ENCODE measurements at places on chromosomes 5 and 9.

DNA sequence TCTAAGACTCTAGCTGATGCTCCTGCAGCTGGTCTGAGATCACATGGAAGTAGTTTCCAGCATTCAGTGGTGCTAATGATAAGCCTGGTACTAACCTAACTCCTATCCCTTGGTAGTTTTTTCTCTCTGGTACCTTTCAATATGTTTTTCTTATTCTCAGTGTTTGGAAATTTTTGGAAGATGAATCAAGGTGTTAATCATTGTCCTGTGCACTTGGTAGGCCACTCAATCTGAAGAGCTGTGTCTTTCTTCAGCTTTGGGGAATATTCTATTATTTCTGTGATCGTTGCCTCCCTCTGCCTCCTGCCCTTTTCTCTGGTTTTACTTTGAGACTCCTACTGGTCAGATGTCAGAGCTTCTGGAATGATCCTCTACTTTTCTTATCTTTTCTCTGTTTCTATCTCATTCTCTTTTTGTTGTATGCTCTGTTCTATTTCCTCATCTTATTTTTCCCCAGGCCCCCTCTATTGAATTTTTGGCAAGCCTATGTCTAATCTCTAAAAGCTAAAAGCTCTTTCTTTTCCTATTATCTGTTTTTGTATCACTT lies 136.8 kb downstream of the APBA1 start:
- no peak for DNase-seq

- no peak for DNase-seq
Observed at GRCh38 chr5:12662545-12663314, 758.5 kb upstream of the CTNND2 start.

DNA sequence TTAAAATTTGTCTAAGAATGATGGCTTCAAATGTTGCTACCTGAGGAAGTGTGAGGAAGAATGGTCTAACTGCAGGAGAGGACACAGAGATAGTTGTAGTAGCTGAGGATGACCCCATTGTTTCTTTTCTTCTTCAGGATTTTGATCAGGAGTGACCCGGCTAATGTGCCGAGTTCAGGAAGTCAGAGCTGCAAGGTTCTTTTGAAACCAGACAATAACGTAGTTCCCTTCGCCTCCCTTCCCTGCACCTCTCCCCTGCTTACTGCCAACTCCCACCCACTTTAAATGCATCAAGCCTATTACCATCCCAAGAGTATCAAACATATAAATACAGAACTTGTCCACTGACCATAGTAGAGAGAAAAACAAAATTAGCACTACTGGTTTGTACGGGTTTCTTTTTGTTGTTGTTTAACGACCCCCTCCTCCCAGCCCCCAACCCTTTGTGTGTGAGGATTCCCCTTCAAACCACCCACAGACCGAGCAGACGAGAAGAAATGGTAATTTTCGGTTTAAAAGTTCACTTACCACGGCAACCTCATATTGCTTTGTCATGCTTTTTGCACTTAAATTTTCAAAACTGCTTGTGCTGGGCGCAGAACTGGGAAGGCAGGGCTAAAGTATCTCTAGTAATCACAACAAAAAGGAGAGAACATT lies 23.5 kb upstream of the ELAVL2 start:
- no peak for DNase-seq

DNA sequence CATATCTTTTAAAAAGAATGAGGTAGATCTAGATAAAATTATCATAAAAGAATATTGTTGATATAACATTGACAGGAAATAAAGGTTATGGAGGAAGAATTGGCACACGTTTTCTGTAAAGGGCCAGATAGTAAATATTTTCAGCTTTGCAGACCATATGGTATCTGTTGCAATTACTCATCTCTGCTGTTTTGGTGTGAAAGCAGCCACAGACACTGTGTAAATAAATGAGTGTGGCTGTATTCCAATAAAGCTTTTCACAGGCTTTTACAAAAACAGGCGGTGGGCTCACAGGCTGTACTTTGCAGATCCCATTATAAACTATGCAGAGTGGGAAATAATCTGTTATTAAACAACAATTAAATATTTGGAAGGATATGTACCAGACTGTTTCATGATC lies 87.4 kb downstream of the SGCD start:
- no peak for DNase-seq

- no peak for DNase-seq
Observed at GRCh38 chr5:83576341-83576740, 104.8 kb downstream of the VCAN start.

DNA sequence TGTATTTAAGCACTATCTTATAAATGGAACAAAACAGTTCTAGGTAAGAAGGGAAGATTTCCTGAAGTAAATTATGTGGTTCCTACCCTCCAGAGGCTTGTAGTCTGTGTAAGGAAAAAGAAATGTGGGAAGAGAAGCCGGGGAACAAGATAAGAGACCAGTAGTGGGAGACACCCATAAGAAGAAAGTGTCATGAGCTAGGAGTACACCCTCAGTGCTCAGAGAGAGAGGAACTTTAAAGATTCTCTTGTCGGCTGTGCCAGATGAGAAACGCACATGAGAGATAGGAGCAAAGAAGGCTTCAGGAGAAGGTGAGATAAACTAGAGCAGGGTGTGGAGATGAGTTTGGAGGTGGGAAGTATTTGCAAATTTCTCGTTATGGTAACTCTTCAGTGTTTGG lies 18.1 kb downstream of the SLC36A1 start:
- no peak for DNase-seq

All from activated T-cell treated with anti-CD3 and anti-CD28 coated beads for 4 hours (primary cell).